ENCODE measurements at places on chromosomes 12 and 14. TPM values are rescaled to one million over a fixed set of nuclear protein-coding genes. Genes with fewer than 3 reads are reported as not detected.

Gene OTUB2
- 5.7 TPM for total RNA-seq

Gene GDF11
- 6.1 TPM for total RNA-seq

- DNase-seq, result no peak
These were observed 101.2 kb downstream of the PPP2R5C start for GRCh38 chr14:101862711-101863110.

DNA sequence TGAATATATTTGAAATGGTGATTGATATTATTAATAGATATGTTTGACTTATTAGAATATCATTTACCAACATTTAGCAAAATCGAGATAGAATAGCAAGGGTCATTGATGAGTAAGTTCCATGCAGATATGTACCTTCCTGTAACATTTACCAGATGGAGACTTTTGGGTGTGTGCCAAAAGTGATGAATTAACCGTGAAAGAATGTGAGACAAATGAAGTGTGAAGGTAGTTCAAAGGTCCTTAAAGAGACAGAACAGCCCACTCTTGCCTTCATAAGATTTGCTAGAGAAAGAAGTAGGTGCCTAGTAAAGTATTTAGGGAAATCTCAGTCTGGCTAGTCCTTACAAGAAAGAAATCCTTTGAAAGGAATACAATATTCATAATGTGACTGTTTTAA is 45.5 kb downstream of the FGD4 start:
- DNase-seq, result no peak

GRCh38 chr12:52300796-52301691 is 9.7 kb upstream of the KRT81 start:
- no peak for DNase-seq

DNA sequence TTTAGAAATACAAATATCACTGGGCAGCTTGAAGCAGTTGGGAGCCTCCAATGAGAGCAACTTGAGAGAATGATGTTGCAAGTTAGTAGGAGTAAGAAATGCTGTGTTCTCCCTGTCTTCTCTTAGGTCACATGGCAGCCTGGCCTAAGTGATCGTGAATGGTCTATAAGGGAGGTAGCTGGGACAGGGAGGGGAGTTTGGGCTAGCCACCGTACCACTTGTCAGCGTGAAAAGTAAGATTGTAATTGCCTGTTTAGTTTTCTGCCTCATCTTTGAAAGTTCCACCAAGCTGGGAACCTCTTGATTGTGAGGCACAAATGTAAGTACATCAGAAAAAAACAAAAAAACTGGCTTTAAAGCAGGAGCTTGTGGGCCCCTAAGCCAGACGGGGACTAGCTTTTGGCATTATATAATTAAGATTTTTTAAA is 36.4 kb downstream of the MDM2 start:
- no peak for DNase-seq

GRCh38 chr14:99829450-99829849 is 36.2 kb downstream of the EML1 start:
- no peak for DNase-seq

DNA sequence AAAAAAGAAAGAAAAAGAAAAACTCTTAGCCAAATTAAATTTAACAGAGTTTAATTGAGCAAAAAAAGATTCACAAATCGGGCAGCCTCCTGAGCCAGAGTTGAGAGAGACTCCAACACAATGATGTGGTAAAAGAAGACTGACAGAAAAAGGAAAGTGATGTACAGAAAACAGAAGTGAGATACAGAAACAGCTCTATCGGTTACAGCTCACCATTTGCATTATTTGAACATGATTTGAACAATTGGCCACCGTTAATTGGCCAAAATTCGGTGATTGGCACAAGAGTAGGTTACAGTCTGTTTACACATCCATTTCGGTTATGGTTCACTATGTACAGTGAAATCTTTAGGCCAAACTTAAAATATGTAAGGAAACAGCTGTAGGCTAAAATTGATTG is 117.7 kb downstream of the SPTSSA start:
- DNase-seq, result no peak

Gene CMTM5
- total RNA-seq, result not detected

- no peak for DNase-seq
These were observed 10.4 kb downstream of the DTX1 start for GRCh38 chr12:113066813-113067400.

DNA sequence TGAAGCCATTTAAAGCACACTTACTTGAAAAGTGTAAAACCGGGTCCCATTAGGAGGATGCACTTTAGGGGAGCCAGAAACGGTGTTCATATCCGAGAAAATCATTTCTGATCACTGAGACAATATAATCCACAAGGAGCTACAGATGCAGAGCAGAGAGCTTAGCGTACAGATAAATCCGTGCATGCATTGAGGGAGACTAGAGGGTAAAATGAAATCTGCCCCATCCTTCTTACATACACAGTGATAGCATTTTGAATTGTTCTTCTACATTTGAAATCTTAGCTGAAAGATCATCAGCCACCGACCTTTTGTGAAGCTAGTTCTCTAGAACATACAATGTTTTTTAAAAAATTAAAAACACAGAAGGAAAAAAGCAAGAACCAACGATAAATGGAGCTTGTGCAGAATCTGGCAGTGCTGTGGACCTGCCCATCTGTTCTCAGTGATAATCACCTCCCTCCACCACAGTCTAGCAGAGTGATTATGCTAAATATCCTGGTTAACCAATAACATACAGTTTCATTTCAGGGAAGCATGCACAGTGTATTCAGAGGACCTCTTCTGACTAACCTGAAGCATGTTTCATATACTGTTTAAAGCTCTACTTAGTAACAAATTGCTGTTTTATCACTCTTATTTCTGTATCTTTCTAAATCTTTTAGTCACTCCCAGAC is 161.1 kb downstream of the PPFIA2 start:
- no peak for DNase-seq

All from glomerular endothelial cell (primary cell).